ENCODE measurements at places on chromosomes 13 and 19.

GRCh38 chr19:40283414-40284250 is 1.5 kb downstream of the AKT2 start:
- DNase-seq, result no peak

DNA sequence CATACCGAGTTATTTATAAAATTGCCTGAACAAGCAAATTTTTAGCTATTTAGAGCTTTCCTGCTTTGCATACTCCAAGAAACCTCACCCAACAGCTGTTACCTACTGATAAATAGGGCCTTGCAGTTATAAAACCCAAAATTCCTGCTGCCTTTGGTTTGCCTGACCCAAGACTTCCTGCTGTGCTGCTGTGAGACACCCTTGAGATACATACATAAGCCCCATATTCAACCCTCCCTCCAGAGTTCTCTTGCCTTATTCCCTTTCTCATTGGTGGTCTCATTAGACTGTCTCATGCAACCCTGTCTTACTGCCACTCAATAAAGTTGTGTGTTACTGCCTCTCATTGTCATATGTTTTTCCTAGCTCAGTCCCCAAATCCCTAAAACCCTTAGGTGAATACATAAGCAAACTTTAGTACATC is 677.6 kb downstream of the UQCRFS1 start:
- DNase-seq, result no peak

DNA sequence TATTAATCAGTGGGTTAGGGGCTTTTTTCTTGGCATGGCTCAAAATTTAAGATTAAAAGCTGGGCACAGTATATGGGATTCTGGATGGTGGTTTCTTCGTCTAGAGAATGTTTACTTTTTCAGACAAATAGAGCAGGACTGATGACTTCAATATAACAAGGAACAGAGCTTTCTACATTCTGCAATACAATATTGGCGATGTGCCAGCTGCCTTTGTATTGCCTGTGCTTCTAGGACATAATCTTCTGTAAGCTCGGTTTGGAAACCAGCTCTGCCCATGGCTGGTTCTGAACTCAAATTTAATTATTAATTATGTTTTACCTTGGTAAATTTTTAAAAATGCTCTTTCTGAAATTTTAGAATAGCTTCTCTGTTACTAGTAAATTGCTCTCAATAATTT is 139.1 kb upstream of the TRPC4 start:
- DNase-seq, result no peak

GRCh38 chr13:25862156-25862555 is 189.7 kb downstream of the SHISA2 start:
- DNase-seq, result no peak

GRCh38 chr19:38337360-38337653 is 1.7 kb downstream of the CATSPERG start:
- no peak for DNase-seq

GRCh38 chr13:113364901-113365582 is 1.1 kb upstream of the GRTP1 start:
- no peak for DNase-seq

GRCh38 chr13:46403851-46404732 is 17.0 kb upstream of the RUBCNL start:
- DNase-seq, result no peak

DNA sequence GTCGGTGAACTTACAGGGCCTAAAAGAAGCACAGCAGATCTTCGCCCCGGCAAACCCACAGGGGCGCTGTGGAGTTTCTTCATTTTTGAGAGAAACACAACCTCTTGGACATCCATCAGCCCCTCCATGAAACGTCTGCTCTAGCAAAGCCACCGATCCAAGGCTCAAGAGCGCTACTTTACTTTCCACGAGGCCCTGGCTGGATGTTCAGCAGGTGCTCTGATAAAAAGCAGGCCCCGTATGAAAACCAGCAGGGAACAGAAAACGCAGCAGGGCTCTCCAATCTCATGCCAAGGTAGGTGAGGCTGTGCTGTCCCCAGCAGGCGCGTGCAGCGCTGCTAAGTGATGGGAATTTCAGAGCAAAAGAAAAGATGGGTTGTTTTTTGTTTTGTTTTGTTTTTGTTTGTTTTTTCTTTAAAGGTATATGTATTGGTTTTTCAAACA is 86.7 kb downstream of the IRS2 start:
- DNase-seq, result no peak

GRCh38 chr19:49436381-49437017 is 4.8 kb downstream of the SLC17A7 start:
- no peak for DNase-seq

DNA sequence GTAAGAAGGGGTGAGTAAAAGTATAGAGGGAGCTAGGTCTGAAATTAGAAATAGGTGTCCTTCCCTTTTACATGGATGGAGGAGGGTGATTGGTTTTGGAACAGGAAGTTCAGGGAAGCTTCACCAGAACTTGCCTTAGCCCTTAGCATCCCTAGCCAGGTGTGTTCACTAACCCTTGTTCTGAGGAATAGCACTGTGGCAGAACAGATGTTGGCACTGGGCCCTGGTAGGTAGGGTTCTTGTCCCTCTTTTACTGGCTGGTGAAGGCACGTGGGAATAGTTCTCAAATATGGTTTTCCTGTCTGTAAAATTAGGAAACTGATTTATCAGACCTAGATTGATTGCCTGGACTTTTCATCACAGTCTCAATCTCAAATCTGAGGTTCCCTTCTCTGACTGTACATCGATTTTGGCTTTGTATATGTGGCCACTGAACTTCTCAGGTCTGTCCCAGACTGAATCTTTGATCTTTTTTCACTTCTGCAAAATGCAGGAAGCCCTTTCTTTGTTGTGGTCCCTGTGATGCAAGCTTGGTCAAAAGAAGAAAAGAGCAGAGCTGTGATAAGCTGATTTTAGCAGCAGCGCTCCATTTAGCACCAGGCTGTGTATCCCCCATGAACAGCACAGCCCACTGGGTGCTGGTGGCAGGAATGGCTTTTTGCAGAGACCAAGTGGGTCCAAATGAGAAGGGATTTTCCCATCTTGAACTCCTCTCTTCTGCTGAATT is 86.2 kb upstream of the HTR2A start:
- no peak for DNase-seq

GRCh38 chr13:24068472-24068871 is 92.0 kb upstream of the SPATA13 start:
- no peak for DNase-seq

- DNase-seq, result no peak
Observed at GRCh38 chr13:51057906-51058305, 53.2 kb downstream of the C13orf42 start.

DNA sequence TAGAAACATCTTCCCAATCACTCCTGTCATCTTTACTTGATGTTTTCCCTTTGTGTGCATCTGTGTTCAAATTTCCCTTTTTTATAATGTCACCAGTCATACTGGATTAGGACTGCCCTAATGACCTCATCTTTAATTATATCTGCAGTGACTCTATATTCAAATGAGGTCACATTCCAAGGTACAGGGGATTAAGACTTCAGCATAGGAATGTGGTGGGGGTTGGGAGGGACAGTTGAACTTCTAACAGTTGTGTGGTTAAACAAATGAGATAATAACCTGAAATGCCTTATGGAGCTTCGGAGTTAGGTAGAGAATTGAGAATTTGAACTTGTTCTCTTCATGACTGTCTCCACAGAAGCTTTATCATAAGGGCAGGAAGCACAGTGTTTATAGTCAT is 23.0 kb downstream of the PAN3 start:
- no peak for DNase-seq

GRCh38 chr13:24129914-24130774 is 30.4 kb upstream of the SPATA13 start:
- DNase-seq, result no peak

DNA sequence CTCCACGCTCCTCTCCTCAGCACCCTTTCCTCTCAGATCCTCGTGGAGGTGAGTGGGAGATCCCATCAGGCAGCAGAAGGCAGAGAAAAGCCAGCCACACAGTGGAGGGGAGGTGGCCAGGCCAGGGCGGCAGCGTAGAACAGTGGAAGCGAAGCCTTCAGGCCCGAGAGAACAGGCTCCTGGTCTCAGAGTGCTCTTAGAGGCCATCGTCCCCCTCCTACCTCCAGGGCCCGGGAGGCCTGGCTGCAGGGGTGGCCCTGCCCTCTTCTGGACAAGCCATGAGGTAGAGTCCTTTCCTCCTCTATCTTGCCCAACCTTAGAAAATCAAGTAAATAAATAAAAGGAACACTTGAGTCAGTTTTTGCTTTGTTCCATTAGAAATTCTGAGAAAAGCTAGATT is 202.0 kb downstream of the KATNAL1 start:
- DNase-seq, result no peak

DNA sequence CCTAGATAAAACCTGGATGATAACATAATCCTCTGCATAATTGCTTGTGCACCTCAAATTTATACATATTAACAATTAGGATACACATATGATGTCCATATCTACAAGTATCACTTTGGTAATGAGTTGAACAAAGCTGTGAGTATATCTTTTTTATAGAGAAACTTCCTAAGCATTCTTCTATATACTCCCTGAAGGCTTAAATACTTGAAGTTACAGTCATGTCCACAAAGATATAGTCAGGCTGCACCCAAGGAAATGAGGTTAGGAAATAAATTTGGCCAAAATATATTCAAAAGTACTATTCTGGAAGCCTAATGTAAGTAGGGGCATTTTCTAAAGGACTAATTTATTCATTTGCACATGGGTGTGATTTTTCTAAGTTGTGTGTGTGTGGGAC is 761.5 kb downstream of the PCDH9 start:
- no peak for DNase-seq

DNA sequence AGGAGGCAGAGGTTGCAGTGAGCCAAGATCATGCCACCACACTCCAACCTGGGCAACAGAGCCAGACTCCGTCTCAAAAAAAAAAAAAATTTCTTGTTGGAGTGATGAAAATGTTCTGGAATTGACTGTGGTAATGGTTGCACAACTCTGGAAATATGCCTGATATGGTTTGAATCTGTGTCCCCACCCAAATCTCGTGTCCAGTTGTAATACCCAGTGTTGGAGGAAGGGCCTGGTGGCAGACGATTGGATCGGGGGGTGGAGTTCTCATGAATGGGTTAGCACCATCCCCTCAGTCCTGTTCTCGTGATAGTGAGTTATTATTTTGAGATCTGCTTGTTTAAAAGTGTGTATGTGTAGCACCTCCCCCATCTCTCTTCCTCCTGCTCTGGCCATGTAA is 41.1 kb upstream of the MAP3K10 start:
- no peak for DNase-seq

DNA sequence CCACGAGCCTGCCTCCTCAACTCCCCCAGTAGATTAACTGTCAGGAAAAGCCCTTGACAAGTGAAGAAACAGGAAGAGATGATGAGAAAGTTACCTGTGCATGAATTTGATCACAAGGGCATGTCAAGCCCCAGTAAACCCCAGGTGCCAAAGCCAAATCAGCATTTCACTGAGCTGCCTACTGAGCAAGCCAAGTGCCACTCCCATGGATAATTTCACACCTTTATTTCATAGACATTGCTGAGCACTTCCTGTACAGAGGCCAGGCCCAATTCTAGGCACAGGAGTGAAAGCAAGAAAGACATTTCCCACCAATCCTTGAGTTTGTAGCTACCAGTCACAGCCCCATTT is 2.4 kb downstream of the GADD45GIP1 start:
- DNase-seq, result no peak

DNA sequence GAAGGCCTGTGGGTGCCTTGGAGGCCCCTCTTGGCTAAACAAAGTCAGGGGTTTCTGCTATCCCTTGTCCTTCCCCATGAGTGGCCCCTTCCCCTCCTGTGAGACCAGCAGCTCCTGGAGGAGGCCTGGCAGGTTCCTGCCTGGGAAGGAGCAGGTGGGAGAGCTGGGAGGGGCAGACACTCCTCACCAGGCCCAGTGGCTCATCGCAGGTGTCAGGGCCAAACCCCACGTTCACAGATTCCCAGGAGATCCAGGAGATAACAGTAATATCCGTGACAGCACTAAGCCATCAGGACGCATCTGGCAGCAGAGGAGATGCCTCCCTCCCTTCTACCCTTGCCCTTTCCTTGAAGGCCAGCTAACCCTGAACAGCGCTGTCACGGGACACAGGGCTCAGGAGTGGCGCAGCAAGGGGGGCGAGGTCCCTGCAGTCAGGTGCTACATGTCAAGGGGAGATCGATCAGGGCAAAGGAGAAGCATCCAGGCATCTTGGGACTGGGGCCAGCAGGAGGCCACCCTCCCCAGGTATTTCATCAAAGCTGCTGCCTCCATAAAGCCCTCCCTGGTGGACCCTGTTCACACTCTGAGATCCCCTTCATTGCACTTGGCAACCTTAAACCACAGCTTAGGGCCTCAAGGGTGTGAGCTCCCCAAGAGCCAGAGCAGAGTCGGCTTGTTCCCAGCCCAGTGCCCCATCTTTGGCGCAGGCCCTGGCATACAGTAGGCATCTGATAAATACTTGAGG is 4.8 kb downstream of the CEBPA start:
- DNase-seq, result no peak

GRCh38 chr13:41562083-41562482 is 104.7 kb downstream of the RGCC start:
- no peak for DNase-seq

GRCh38 chr13:48843630-48844380 is 131.9 kb upstream of the FNDC3A start:
- DNase-seq, result no peak

- DNase-seq, result no peak
Observed at GRCh38 chr13:36341718-36342117, 4.5 kb downstream of the SPART start.

DNA sequence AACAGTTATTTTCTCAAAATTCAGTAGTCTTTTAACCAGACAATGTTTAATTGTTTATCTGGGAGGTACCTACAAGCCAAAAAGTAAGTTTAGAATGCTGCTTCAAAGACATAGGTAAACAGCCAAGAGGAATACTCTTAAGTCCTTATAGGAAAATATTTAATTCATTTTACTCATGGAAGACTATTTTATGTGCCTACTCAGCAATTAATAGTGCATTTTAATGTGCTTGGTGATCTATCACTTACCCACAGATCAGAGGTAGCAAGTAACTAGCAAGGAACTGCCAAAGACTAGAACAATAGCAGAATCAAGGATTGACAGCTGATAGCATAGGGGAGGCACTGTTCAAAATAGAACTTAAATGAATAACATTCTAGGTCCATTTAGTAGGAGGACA is 60.4 kb downstream of the DNAJC15 start:
- DNase-seq, result no peak

- no peak for DNase-seq
Observed at GRCh38 chr13:45875951-45876350, 24.4 kb upstream of the SIAH3 start.

GRCh38 chr13:105660561-105660960 is 874.9 kb downstream of the EFNB2 start:
- no peak for DNase-seq

GRCh38 chr19:30093966-30094755 is 152.1 kb downstream of the URI1 start:
- DNase-seq, result no peak

DNA sequence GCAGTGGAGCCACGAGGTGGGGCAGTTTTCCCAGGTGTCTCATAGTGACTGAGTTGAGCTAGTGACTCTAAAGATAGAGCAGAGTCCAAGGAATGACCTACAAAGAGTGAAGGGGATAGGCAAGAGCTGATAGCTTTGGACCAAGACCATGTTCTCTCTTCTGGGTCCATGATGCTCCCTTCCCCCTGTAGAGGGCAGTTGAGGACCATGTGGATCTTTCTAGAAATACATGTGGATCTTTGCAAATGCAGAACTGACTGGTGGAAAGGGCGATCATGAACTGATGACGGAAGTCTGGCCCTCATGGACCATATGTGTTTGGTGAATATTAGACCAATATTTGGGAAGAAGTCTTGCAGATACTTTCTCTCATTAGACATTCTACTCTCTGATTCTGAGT is 6.9 kb downstream of the PSG1 start:
- no peak for DNase-seq

- no peak for DNase-seq
Observed at GRCh38 chr13:21069561-21070004, 8.2 kb upstream of the LATS2 start.
